ENCODE measurements at places on chromosomes 4 and X.
A peak's percentile ranks its signal among the peaks of the same experiment; 100 is the strongest.

- DNase-seq, result peak; percentile 56
Observed at GRCh38 chr4:1201851-1202525, 29.6 kb upstream of the SPON2 start.

- DNase-seq, result no peak
Observed at GRCh38 chr4:158219623-158220022, 9.3 kb downstream of the TMEM144 start.

GRCh38 chr4:174628191-174628590 is 105.9 kb upstream of the HPGD start:
- no peak for DNase-seq

- DNase-seq, result peak; percentile 16
Observed at GRCh38 chrX:30627818-30628652, 25.2 kb upstream of the GK start.

DNA sequence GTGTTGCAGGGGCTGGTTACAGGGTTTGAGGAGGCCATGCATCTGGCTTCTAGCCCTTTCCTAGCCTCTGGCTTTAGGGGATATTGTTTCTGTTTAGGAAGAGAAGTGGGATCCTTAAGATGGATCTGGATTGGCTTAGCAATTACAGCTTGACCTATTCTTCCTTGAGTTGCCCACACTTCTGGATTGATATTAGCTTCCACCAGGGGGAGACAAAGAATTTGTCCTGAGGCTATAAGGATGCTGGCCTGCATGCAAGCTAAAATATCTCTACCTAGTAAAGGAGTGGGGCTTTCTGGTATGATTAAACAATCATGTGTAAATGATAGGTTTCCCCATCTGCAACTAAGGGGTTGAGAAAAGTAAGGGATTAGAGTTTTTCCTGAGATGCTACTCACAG is 117.2 kb downstream of the TEX13C start:
- no peak for DNase-seq

DNA sequence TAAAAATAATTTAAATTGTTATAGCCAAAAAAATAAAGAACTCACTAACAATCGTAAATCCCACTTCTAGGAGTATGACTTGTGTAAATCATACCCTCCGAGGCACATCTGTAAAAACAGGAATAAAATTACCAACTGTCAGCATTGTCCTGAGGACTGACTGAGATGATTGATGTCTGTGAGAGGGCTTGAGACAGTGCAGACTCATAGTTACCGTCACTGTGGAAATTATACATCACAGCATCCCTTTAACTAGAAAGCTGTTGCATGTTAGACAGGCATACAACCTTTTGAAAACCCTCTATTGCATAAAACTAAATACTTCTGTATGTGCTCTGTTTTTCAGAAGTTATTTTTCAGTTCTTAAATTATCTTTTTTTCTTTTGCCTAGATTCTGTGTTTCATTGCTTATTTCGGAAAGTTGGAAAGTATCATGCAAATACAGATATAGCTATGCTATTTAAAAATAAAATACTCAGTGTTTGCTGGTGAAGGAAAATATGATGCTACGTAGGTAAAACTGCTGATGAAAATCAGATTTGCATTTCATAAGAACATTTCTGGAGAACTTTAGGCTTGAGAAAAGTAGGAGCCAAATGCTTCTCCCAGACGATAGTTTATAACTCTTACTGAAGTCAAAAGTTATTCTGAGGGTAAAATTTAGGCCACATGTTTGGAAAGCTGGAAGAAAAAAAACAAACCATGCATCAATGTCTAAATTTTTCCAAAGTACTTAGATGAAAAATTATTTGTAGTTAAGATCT is 13.6 kb upstream of the RBPJ start:
- DNase-seq, result no peak

DNA sequence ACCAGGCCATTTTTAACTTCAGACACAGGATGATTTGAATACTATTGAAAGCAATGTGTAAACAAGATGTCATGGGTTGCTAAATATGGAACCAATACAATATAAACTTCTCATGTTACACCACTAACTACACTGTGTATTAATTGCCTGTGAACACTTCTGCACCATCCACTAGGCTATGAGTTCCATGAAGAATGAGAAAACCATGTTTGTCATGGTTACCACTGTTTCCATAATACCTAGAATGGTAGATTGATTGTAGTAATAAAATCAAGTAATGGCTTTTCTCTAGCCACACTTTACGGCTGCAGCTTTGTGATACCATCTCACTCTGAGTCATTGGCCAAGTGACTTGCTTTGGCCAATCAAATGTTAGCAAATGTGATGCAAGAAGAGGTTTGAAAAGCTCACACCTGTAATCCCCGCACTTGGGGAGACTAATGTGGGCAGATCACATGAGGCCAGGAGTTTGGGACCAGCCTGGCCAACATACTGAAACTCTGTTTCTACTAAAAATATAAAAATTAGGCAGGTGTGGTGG is 19.9 kb upstream of the CYBB start:
- DNase-seq, result no peak

- DNase-seq, result peak; percentile 30
Observed at GRCh38 chrX:77426811-77427210, 20.4 kb upstream of the FGF16 start.

DNA sequence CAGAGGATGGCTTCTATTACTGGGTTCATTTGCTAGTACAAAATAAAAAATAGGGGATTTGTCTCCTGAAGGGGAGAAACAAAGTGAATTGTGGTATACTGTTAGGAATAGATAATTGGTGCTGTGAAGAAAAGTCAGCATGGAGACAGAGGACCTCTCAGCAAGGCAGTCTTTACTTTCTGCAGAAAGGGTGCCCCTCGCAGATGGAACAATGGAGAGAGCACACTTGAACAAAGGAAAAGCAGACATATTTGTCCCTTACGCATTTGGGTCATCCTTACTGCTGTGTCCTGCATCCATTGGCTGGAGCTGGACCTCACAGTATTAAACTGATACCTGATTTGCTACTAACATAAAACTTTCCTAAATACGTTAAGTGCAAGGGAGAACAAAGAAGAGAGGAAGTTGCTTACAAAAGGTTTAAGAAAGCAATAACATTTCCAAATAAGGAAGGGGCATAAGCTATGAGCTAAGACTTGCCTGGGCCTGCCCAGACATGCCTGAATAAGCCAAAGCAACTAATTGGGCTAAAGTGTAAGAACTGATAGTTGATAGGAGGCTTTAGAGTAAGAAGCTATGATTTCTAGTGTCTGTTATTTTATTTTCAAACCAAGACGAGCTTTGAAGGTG is 83.8 kb downstream of the CCKAR start:
- peak; percentile 6 for DNase-seq

- DNase-seq, result no peak
Observed at GRCh38 chr4:180932370-180933001, 1310.7 kb upstream of the TENM3 start.

GRCh38 chr4:2942037-2942531 is 21.1 kb downstream of the NOP14 start:
- no peak for DNase-seq

DNA sequence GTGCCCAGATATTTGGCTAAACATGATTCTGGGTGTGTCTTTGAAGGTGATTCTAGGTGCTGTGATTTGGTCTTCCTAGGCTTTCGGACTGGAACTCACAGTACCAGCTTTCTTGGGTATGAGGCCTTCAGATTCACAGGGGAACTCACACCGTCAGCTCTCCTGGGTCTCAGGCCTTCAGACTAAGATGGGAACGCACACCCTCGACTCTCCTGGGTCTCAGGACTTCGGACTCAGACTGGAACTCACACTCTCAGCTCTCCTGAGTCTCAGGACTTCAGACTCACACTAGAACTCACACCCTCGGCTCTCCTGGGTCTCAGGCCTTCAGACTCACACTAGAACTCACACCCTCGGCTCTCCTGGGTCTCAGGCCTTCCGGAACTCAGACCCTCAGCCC is 137.7 kb downstream of the CRLF2 start:
- DNase-seq, result no peak

GRCh38 chr4:4901877-4902276 is 42.4 kb downstream of the MSX1 start:
- no peak for DNase-seq

DNA sequence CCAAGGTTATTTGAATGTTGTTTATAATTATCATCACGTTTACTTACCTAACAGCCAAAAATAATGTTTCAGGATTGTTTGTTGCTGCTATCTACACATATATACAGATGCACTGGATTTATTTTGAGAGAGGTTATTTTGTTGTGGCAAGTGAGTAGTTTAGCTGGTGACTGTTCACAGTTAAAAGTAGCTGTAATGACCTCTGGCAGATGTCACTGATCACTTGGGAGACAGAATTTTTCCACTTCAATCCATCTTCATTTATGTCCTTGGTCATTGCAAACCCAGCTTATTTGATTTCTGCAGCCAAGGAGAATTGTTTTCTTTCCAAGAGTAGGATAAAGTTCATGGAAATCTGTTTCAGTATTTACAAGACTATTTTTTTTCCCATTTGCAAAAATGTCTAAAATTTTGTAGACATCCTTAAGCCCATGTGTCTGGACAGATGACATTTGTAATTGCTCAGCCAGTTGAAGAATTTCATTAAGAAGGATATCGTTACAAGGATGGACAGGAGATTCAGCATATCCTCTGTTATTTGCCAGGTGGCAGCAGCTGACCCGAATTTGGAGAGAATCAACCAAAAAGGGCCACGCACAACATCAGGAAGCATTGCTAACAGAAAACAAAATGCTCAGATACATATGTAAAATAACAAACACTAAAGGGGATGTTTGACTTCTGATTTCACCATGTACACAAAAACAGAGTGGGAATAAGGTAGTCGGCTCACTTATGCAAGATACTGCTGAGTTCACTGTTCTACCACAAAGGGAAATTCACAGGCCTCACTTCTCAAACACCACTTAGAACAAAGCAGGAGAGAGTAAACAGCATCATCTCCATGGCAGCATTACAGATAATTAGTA is 64.5 kb downstream of the GPRIN3 start:
- no peak for DNase-seq

- peak; percentile 21 for DNase-seq
Observed at GRCh38 chr4:140427919-140428471, 547 bp upstream of the CLGN start.

GRCh38 chr4:29565256-29565655 is 1154.9 kb upstream of the PCDH7 start:
- no peak for DNase-seq

GRCh38 chr4:25839687-25840086 is 23.1 kb downstream of the SEL1L3 start:
- DNase-seq, result no peak

DNA sequence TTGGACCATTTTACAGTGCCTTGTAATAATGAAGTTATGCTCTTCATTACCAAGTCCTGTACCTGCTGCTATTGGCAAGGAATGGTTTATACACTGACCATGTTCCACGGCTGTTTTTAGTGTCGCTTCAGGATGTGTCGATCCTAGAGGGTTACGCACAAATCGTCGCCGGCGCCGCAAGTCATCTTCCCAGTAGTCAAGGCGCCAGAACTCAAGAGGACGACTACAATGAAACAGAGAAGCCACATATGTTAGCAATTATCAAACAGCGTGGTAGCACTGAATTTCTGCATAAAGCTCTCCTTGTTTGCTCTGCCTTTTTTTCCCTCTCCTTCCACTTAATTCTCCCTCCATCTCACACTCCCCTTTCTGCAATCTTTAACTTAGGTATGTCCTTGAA is 17.0 kb downstream of the MAB21L2 start:
- peak; percentile 70 for DNase-seq

DNA sequence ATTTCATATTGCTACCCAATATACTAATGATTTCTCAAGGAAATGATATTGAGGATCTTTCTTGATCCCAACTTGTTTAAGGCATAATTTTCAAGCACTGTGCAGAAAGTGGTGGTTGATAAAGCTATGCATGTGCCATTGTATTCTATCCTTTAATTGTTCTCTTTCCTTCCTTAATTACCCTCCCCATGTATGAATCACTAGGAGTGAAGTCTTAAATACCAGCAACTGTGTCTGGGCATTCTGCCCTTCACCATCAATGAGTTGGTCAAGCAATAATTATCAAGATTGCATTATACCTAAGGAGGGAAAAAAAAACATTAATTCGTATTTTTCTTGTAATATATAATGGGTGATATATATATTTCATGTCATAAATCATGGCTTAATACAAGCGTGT is 111.8 kb upstream of the FRMPD4 start:
- DNase-seq, result no peak

DNA sequence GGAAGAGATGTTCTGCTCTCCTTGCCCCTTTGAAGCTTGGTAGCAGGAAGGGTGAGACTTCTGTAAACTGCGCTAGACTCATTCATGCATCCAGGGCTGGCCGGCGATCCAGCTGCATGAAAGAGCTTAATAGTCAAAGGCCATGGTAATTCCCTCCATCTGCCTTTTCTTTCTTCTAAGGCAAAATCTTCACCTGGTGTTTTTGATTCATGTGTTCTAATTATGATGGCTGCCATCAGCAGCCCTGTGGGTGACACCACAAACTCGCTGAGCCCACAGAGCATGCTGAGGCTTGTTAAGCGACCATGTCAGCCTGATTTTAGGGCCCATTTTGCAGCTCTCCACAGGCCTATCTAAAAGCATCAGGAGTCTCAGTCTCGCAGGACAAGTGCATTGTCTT is 450.1 kb upstream of the TENM3 start:
- DNase-seq, result no peak

DNA sequence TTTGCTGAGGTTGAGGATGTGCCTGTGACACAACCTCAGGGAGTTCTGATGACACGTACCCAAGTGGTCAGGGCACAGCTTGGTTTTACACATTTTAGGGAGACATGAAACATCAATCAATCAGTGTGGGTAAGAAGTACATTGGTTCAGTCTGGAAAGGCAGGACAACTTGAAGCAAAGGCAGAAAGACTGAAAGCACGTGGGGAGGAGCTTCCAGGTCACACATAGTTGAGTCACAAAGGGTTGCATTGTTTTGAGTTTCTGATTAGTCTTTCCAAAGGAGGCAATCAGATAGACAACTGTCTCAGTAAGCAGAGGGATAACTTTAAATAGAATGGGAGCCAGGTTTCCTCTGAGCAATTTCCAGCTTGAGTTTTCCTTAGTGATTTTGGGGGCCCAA is 1910.0 kb upstream of the AGA start:
- DNase-seq, result no peak

DNA sequence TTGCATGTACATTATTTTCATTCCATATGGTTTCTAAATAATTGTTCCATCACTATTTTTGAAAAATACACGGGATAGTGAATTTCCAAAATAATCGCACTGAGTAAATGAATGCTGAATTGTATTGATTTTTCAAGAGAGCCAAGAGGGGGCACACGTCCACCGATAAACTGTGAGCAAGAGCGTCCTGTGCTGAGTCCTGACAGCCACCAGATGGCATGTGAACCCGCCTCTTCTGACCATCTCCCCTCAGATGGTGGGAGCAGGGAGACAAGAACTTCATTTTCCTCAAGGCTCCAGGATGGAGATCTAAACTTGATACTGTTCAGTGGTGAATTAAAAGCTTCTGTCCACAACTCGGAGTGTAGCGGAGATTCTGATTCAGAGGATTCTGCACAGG is 30.6 kb upstream of the IL9R start:
- no peak for DNase-seq

DNA sequence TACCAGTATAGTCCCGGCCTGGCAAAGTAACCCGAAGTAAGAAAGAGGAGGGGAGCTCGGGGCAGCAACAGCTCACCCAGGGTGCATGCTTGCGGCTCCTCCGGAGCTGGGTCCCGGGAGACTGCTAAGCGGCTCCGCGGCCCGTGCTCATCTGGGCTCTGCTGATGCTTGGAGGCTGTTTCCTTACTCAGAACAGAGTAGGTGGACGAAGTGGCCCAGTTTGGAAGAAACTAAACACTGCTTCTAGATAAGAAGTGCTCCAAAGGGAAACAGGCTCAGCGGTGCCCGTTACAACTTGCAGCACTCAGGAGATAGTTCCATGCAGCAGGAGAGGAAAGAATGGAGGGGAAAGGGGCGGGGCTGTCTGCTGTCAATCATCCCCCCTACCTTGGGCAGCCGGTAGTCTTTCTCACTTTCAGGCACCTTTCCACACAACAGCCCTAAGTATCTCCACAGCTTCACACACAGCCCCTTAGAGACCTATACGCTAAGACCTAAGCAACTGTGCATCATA is at the start of gene COL4A6:
Gene COL4A6 (minus strand): TSS at position 313 of the 514 bp plus-strand sequence. CDS start 226 bp downstream, at position 87.
- no peak for DNase-seq

Data from fibroblast of gingiva (primary cell).